ENCODE measurements at places on chromosomes 12 and 14.
A peak's percentile ranks its signal among the peaks of the same experiment; 100 is the strongest.

DNA sequence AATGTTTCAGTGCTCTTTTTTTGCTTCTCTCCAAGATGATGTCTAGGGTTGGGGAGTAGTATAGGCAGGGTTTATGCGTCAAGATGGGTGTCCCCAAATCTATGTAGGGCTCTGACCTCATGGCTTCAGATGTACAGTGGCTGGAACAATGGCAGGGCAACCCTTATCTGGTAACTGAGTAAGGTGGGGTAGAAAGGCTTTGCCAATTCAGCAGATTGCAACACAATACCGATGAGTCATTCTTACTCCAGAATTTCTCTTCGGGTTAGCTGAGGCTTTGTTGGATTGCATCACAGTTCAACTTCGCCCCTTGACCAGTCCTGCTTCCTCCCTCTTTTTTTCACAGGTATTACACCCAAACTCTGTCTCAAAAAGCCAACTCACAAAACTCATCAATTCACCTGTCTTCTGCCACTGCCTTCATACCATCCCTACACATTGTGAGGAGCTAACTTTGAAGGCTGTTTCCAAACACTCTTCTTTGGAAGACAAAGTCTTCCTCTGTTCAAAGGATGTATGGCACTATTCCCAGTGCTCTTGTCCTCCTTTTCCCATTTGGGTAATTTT is 190.2 kb upstream of the CNOT2 start:
- DNase-seq = peak; percentile 76

DNA sequence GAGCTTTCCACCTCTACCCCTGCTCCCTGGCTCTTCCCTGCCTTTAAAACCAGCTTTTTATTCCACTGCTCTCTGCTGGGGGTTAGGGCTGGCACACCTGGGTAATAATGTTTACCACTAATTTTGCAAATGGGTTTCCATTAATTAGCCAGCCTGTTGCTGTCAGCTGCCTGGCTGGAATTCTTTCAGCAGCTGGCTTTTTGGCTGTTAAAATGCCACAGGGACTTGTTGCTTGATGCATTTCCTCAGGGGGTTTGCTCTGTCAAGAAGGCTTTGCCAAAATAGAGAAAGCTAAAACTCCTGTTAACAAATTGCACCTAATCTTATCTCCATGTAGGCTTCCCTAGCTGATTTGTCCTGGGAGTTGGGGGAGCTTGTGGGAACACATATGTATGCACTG is 51.8 kb upstream of the PSMC1 start:
- DNase-seq = no peak

DNA sequence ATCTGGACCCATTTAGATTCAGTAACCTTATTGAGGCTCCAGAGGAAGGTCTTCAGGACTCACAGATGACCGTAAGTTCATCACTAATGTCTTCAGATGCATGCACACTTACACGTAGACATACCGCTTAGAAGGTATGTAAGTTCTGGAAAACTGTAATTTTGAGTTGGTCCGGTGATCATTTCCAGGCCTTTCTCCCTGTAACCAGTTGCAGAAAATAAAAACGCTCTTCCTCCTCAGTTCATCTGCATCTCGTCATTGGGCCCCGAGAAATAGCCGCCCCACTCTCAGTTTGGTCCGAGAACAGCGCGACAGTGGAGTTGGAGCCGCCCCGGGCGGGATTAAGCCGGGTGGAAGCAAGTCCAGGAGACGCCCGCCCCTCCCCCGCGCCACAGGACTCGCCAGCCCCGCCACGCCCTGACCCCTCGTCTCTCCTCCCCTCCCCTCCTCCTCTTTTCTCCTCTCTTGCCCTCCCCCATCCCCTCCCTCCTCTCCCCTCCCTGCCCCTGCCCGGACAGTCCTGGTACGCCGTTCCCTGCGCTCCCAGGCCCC is 83.7 kb downstream of the TNFAIP2 start:
- peak; percentile 81 for DNase-seq

- DNase-seq = no peak
Observed at GRCh38 chr12:79532907-79533288, 157.9 kb downstream of the PAWR start.

- DNase-seq = no peak
Observed at GRCh38 chr12:52258335-52258901, 16.0 kb upstream of the KRT86 start.

GRCh38 chr12:19794116-19794515 is 354.8 kb downstream of the AEBP2 start:
- no peak for DNase-seq

DNA sequence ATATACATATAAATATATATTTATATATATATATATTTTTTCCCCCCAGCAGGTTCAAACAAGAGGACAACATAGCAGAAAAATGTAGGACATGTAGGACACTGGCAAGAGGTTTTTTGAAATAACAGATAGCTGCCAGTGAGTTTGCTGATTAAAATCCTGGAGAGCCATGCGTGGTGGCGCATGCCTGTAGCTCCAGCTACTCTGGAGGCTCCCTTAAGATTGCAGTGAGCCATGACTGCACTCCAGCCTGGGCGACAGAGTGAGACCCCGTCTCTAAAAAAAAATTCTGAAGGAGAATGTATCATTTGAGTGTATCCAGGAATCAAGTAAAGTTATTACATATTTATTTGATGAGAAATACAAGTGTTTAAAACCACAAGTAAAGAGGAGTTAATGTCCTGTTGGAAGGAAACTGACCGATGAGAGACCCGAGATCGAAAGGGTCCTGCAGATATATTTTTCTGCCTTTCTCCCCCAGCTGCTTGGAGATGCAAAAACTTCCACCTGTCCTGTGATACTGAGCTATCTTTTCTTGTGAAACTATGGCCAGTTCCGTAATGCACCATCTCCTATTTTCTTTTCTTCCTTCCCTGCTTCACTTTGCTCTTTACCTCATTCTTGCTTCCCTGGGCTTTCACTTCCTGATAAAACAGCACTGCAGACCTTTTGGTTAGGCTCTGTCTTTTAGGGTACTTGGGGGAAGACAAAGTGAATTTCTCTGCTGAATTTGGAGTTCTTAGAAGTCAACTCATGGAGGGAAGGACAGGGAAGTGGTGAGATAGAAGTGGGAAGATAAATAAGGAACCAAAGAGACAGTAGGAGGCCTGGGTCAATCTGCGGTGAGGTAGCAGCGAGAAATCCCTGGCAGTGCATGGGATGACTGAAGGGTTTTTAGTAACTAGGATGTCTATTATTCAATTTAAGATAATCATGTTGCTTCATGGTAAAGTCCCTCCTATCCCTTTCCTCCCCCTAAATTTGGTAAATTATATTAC is 41.2 kb upstream of the SLC2A13 start:
- peak; percentile 77 for DNase-seq

DNA sequence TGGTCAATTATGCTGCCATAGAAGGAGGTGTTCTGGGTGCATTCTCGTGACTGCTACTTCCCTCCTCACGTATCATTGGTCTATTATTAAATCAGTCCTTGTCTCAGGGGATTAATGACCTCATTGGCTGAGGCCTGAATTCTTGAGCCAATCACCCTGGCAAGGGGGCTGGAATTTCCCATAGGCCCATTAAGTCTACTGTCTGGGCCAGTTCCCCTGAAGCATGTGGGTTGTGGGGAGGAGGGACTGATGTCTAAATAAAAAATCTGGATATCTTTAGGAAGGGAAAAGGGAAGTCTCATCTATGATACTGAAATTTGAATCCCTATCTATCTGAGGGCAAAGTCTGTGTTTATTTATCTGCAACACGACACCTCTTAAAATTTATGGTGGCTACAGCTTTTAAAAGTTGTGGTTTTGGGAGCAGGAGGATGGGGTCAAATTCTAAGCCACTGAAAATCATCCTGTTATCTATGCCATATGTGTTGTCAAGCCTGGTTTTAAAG is 71.9 kb downstream of the DYRK2 start:
- no peak for DNase-seq

GRCh38 chr12:54350743-54351142 is 13.5 kb downstream of the GPR84 start:
- DNase-seq = no peak

- no peak for DNase-seq
Observed at GRCh38 chr14:103890821-103891666, 37.2 kb upstream of the TDRD9 start.
